ENCODE measurements at places on chromosomes 6 and 20. TPM values are rescaled to one million over a fixed set of nuclear protein-coding genes. Genes with fewer than 3 reads are reported as not detected.

Gene MEI4
- total RNA-seq: not detected

Gene LBP
- total RNA-seq: not detected

Gene LRRC73
- 0.14 TPM for total RNA-seq

Gene GJA1
- total RNA-seq: not detected

Gene STK38
- 21.5 TPM for total RNA-seq

Gene TGM3
- not detected for total RNA-seq

Gene OOEP
- 0.47 TPM for total RNA-seq

DNA sequence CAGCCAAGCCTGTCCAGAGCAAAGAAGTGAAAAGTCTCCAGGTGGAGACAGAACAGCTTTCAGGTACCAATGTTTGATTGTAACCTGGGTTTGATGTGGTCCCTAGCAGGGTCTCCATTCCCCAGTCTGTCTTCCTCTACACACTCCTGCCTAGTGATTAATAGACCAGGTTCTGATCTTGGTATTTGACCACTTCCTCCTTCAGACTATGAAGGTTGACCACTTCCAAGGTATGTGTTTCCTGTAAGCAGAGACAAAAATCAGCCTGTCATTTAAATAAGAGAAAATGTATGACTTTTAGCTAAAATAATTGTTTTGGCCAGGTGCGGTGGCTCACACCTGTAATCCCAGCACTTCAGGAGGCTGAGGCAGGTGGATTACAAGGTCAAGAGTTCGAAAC lies 41.8 kb upstream of the TOP1 start:
- no peak overlapping the region for H3K4me3 ChIP-seq
- no peaks in the 10 kb centered on the region for H3K27me3 ChIP-seq
- no peak overlapping the region for H3K27ac ChIP-seq
- peaks cover 28% of the 10 kb centered on the region for H3K4me1 ChIP-seq
- DNase-seq: no peak

DNA sequence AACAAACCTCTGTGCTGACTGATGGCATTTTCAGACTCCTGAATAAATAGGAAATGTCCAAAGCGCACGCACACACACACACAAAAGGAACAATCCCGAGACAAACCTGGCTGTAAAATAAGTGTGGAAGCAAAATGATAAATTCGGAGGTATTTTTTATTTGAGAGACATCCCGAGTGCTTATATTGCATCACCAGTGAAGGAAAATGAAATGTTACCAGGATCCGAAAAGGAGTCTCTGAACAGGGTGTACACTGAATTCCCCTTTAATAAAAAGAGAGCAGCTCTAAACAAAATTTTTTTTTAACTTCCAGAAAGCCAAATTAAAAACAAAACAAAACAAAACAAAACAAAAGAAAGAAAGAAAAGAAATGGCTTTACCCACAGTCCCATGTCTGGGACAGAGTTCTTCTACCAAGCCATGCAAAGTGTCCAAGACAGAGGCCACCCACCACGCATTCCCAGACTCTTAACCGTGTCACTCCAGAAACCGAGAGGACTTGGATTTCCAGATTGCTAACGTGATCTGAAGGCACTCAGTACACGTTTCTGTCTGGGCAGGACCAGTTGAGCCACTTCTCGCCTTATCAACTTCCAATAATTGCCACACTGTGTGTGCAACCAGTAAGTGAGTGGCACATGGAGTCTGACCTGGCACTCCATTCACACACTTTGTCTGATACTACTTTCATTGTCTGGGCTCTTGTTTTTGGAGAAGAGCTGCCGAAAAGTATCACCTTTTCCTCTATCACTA lies 817 bp downstream of the ME1 start:
- H3K4me1 ChIP-seq: peaks cover 2% of the 10 kb centered on the region
- H3K4me3 ChIP-seq: no peak overlapping the region
- H3K27ac ChIP-seq: no peak overlapping the region
- DNase-seq: no peak

DNA sequence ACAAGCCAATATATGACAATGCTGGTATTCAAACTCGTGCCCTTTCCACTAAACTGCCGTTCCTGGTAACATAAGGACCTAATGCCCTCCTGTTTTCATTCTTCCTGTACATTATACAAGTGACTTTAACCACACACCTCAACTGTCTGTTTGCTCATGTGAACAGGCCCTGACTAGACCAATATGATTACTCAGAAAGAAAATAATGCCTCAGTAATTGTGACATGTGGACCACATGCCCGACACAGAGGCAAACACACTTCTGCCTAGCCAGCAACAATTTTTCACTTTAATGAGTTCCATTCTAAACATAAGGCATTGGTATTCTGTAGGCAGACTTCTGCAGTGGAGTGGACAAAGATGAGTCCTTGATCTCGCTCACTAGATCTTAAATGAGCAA lies 30.0 kb downstream of the SLC22A16 start:
- peaks cover 3% of the 10 kb centered on the region for H3K27me3 ChIP-seq
- no peaks in the 10 kb centered on the region for H3K36me3 ChIP-seq
- no peak overlapping the region for H3K4me3 ChIP-seq
- H3K27ac ChIP-seq: no peak overlapping the region

- no peak overlapping the region for H3K4me3 ChIP-seq
- H3K36me3 ChIP-seq: peaks cover 3% of the 10 kb centered on the region
- peak; percentile 40 for DNase-seq
- no peak overlapping the region for H3K27ac ChIP-seq
Measured at GRCh38 chr6:14476793-14477531, 359.4 kb downstream of the CD83 start.

GRCh38 chr6:132491303-132491702 lies 21.6 kb downstream of the STX7 start:
- H3K36me3 ChIP-seq: peaks cover 11% of the 10 kb centered on the region
- DNase-seq: no peak
- H3K4me1 ChIP-seq: peaks cover 22% of the 10 kb centered on the region
- H3K4me3 ChIP-seq: no peak overlapping the region
- no peak overlapping the region for H3K27ac ChIP-seq
- no peaks in the 10 kb centered on the region for H3K27me3 ChIP-seq

GRCh38 chr6:121506761-121507754 lies 71.6 kb downstream of the GJA1 start:
- DNase-seq: no peak
- H3K27ac ChIP-seq: no peak overlapping the region
- H3K36me3 ChIP-seq: no peaks in the 10 kb centered on the region
- no peak overlapping the region for H3K4me3 ChIP-seq
- H3K4me1 ChIP-seq: peaks cover 3% of the 10 kb centered on the region

DNA sequence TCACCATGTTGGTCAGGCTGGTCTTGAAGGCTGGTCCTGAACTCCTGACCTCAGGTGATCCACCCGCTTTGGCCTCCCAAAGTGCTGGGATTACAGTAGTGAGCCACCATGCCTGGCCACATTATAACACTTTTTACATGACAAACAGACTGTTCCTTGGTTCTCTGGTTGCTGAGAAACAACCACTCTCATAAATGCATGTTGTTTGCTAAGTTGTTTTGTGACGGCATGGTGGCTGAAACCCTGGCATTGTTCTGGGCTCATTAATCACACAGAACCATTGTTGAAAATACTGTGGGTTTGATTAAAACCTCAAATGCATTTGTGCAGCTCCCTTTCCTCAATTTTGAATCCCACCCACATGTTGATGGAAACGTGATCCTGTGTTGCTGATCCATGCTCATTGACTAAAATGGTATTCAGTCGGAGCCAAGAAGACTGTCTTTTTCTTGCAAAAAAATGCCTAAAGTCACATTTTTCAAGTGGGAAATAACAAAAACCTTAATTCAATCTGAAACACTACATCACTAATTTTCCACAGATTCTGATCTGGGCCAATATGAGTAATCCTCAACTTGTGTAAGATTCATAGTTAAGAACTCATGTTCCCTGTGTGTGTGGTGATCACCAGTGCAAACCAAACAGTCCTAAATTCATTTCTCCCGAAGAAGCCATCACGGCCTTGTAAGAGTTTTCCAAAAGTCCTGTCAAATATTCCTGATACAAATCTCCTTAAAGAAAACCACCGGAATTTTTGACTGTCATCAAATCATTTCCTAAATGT lies 132.8 kb downstream of the FNDC1 start:
- no peaks in the 10 kb centered on the region for H3K4me1 ChIP-seq
- no peak overlapping the region for H3K4me3 ChIP-seq
- H3K36me3 ChIP-seq: no peaks in the 10 kb centered on the region
- no peak for DNase-seq
- H3K27ac ChIP-seq: no peak overlapping the region
- H3K27me3 ChIP-seq: peaks cover 5% of the 10 kb centered on the region

DNA sequence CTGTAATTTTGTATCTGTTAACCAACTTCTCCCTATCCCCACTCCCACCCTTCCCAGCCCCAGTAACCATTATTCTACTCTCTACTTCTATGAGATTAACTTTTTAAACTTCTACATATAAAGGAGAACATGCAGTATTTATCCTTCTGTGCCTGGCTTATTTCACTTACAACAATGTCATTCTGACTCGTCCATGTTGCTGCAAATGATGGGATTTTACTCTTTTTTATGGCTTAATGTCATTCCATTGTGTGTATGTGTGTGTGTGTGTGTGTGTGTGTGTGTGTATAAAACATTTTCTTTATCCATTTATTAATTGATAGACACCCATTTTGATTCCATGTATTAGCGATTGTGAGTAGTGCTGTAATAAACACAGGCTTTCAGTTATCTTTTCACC lies 76.1 kb downstream of the COL19A1 start:
- peaks cover 6% of the 10 kb centered on the region for H3K27me3 ChIP-seq
- no peak overlapping the region for H3K27ac ChIP-seq
- no peak for DNase-seq

DNA sequence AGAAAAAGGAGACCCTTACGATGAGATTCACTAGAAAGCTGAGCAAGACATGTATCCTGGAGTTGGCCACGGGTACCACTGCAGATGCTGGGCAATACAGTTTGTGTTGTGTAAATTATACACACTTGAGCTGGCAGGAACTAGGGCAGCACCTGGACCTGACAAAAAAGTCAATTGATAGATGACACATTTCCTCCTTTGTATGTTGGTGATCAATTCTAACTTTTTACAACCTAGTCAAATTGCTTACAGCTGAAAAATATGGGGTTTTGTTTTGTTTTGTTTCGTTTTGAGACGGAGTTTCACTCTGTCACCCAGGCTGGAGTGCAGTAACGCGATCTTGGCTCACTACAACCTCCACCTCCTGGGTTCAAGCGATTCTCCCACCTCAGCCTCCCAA lies 108.9 kb downstream of the UST start:
- peaks cover 16% of the 10 kb centered on the region for H3K27me3 ChIP-seq
- no peak overlapping the region for H3K27ac ChIP-seq
- H3K36me3 ChIP-seq: no peaks in the 10 kb centered on the region
- H3K4me3 ChIP-seq: no peak overlapping the region

GRCh38 chr20:9467995-9468394 lies 46.4 kb upstream of the LAMP5 start:
- DNase-seq: no peak
- no peaks in the 10 kb centered on the region for H3K27me3 ChIP-seq
- no peaks in the 10 kb centered on the region for H3K36me3 ChIP-seq

DNA sequence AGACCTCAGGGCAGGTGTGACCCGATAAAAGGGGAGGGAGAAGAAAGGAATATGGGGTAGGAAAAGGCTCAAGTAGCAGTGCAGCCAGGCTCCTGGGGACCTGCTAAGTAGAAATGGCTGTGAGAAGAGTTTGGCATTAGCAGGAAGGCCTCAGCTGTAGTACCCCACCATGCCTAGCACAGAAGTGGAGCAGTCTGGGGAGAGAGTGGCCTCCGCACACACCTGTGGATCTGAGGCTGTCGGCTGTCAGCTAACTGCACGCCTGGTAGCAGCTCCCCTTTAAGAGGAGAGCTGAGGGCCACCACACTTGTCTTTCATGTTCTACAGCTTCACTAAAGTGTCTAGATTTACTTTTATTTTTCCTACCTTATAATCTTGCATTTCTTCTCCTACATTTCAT lies 24.6 kb downstream of the PDE7B start:
- H3K27me3 ChIP-seq: no peaks in the 10 kb centered on the region
- H3K4me3 ChIP-seq: no peak overlapping the region
- H3K4me1 ChIP-seq: peaks cover 41% of the 10 kb centered on the region
- H3K27ac ChIP-seq: no peak overlapping the region
- no peak for DNase-seq

DNA sequence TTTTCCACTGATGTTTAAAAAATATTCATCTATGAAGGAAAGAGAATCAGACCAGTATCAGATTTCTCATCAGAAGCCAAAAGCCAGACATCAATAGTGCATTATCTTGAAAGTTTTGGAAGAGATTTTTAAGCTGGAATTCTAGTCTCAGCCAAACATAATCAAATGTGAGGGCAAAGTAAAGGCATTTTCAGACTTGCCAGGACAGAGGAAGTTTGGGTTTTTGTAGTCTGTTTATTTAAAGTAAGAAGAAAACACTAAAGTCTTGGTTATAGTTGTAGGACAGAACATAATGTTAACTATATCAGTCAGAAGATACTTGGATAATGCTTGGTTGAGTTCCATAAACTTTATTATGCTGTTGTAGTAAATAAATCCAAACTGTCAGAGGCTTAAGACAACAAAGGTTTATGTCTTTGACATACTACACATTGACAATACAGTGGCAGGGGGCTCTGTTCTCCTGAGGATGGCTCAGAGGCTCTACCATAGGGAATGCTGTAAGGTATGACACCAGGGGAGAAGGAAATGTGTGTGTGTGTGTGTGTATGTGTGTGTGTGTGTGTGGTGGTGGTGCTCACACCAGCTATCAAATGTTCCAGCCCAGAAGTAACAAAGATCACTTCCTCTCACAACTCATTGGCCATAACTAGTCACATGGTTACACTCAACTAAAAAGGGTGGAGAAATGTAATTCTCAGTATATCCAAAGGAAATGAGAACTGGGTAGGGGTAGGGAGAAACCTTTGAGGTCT lies 26.7 kb upstream of the YWHAB start:
- no peak overlapping the region for H3K4me3 ChIP-seq
- no peak for DNase-seq
- peaks cover 2% of the 10 kb centered on the region for H3K4me1 ChIP-seq
- peaks cover under 1% of the 10 kb centered on the region for H3K27me3 ChIP-seq

DNA sequence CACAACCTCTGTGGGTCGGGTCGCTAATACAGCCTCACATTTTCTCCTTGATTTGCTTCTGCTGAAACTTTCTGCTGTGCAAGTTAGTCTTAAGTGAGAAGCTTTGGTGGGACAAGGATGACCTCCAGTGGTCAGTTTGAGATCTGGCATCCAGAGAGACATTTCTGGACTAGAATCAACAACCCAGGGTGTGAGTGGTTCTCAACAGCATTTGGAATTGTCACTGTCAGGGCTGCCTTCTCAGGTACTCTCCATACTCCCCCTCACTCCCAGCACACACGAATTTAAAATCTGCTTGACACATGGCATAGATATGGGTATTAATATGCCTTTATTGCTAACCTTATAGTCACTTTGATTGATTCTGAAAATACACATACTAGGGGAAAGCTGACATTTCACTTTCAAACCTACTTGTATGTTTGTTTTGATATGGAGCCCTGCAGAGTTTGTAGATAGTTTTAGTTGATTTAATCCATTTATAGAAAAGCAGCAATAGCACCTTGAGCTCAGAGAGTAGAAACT lies 13.2 kb downstream of the OTOR start:
- no peak overlapping the region for H3K27ac ChIP-seq
- DNase-seq: peak; percentile 84
- H3K4me3 ChIP-seq: no peak overlapping the region
- H3K4me1 ChIP-seq: no peaks in the 10 kb centered on the region
- H3K27me3 ChIP-seq: peaks cover 15% of the 10 kb centered on the region
- no peaks in the 10 kb centered on the region for H3K36me3 ChIP-seq

- no peak overlapping the region for H3K4me3 ChIP-seq
- H3K27ac ChIP-seq: no peak overlapping the region
- peaks cover 4% of the 10 kb centered on the region for H3K4me1 ChIP-seq
- DNase-seq: no peak
Measured at GRCh38 chr6:163398115-163398514, 16.4 kb upstream of the QKI start.
